ENCODE measurements at places on chromosomes 13 and 19.
A peak's percentile ranks its signal among the peaks of the same experiment; 100 is the strongest.

DNA sequence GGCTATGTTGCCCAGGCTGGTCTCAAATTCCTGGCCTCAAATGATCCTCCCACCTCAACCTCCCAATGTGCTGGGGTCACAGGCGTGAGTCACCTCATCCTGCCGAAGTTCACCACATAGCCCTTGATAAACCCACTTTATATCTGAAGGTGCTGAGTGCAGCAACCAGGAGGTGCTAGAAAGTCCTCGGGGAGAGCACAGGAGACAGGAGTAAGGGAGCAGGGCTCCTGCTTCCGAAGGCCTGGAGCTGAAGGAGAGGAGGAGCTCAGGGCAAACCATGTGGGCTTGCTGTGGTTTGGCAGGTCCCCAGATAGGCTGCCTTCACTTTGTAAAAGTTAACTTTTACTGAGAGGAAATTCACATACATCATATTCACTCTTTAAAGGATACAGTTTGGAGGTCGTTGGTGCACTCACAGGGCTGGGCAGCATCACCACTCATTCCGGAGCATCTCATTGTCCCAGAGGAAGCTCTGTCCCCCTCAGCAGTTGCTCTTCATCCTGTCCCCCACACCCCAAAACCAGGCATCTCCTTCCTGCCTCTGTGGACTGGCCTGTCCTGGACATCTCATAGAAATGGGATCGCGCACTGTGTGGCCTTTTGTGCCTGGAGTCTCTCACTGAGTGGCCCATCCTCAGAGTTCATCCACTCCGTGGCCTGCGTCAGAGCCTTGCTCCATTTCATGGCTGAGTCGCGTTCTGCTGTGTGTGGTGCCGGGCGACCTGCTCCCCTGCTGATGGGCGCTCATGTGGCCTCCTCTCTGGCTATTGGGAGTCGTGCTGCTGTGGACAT lies 49.5 kb downstream of the KDM4B start:
- no peak for DNase-seq

- peak; percentile 25 for DNase-seq
These were observed 4.5 kb downstream of the ATP4B start for GRCh38 chr13:113653264-113654174.

- peak; percentile 56 for DNase-seq
These were observed 5.9 kb downstream of the PRR36 start for GRCh38 chr19:7868326-7868670.

DNA sequence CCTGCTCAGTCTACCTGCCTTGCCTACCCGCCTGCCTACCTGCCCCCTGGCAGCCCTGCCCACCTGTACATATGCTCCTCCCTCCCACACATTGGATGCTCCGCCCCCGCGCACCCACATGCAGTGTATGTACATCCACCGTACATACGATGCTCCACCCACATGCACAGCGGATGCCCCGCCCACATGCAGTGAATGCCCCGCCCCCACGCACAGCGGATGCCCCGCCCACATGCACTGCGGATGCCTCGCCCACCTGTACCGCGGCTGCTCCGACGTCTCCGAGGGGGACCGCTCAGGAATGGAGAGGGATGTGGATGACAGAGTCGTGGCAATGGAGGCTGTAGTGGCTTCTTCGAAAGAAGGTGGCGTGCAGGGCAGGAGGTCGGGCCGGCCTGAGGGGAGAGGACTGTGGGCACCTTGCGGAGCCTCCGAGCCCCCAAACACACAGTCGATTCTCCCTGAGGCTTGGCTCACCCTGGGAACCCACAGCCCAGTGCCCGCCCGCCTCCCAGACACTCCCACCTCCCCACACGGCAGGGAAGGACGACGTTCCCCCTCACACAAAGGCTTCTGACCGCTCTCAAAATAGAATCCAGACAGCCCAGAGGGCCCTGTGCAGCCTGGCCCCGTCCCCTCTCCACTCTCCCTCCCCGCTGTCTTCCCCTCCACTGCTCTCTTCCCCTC lies 16.5 kb upstream of the CACTIN start:
- no peak for DNase-seq

- no peak for DNase-seq
These were observed 72.8 kb downstream of the ATP7B start for GRCh38 chr13:51938454-51938853.

- no peak for DNase-seq
These were observed 108.9 kb upstream of the STARD13 start for GRCh38 chr13:33394294-33394932.

- DNase-seq, result no peak
These were observed 1186.1 kb downstream of the SLITRK5 start for GRCh38 chr13:88857256-88857655.

DNA sequence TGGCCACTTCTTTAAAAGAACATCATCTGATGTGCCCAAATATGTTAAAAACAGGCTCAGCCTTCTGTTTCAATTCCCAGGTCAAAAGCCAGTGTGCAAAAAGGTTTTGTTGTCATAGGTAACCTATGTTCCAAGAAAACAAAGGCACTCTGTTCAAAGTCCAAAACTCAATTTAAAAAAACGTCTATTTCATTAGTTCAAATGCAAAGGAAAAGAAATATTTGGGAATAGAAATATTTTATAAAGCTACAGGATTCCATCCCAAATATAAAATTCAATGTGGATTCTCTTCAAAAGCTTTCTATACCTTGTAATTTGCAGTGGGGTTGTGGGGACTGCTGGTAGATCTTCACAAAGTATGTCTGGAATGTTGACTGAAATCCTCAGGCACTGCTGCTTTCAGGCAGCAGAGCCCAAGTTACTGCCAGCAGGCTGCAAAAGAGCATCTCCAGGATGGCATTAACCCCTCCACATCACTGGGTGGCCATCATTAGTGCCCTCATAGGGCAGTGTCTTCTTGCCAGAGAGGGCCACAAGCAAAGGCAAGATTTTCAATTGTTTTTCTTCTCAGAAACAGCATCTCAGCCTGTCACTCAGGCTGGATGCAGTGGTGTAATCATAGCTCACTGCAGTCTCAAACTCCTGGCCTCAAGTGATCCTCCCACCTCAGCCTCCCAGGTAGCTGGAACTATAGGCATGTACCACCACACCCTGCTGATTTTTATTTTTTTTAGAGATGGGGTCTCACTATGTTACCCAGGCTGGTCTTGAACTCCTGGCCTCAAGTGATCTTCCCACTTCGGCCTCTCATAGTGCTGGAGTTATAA lies 22.8 kb upstream of the STK24 start:
- DNase-seq, result no peak

DNA sequence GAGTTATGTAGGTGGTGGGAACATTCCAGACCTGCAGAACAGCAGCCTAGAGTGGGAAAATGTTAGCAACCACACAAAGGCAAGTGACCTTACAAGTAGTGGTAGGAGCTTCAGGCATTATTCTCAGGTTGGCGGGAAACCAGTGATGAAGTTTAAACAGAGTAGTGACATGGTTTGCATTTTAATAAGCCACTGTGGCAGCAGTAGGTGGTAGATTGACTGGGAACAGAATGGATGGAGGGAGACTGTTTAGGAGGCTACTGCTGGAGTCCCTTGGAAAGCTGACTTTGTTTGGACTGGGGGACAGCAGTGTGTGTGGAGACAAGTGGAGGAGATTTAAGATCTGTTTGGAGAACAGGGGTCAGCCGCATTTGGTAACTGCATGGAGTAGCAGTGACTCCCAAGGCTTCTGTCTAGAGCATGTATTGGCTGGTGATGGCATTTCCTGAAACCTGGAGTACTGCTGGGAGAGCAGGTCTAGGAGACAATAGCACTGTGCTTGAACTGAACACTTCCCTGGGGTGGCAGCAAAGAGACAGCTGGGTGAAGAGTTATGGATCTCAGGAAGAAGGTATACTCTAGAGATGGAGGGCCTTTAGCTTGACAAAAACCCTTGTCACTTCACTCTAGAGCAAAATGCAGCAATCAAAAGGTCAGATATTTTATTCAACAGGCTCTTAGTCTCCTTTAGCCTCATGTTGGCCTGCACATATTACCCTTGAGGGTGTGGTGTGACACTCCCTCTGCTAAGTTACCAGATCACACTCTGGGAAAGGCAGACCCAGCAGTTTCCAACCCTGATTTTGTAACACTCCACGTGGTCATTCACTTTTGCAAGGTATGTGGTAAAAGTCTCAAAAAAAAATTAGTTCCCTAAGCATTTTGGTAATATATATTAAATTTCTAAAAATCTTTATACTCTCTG lies 70.3 kb downstream of the DHRS12 start:
- DNase-seq, result no peak

- no peak for DNase-seq
These were observed 29.3 kb downstream of the FAM124A start for GRCh38 chr13:51251480-51251879.

GRCh38 chr19:43738780-43739211 lies 16.0 kb downstream of the SMG9 start:
- no peak for DNase-seq

GRCh38 chr19:48108997-48109782 lies 1.4 kb downstream of the PLA2G4C start:
- no peak for DNase-seq

- peak; percentile 67 for DNase-seq
These were observed 45.5 kb upstream of the C13orf46 start for GRCh38 chr13:114019367-114019766.

DNA sequence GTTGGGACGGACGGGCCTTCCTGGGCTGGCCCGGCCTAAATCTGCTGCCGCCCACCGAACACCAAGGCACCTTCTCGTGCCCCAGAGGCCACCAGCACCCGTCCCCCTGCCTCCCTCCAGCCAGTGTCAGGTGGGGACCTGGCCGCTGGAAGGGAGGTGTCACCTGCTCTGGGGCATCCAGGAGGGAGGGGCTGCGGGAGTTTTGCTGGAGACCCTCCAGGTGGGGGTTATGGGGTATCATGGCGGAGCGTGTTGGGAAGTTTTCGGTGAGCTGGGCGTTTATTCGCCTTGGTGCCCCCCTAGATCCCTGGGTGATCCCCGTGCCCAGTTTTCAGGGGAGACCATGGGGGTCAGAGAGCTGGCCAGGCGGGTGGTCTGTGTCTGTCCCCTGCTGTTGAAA lies 9.7 kb downstream of the CSNK1G2 start:
- DNase-seq, result no peak

GRCh38 chr19:37218592-37218935 lies 550 bp downstream of the ZNF383 start:
- DNase-seq, result no peak

DNA sequence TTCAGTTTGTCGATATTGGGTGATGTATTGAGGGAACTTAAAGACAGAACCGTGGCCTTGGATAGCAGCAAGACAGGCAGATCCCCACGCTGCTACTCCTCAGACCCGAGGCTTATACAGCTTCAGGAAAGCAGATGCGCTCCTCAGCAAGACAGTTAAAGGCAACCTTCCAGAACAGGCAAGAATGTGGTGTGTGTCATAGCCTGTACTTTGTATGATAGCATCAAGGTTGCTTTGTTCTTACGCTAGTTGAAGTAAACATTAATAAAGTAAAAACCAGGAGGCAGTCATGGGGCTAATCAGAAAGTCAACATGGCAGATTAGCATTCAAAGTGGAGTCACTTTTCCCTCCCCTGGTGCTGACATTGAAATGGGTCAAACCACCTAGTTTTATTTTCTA lies 473.2 kb downstream of the DCT start:
- DNase-seq, result no peak

DNA sequence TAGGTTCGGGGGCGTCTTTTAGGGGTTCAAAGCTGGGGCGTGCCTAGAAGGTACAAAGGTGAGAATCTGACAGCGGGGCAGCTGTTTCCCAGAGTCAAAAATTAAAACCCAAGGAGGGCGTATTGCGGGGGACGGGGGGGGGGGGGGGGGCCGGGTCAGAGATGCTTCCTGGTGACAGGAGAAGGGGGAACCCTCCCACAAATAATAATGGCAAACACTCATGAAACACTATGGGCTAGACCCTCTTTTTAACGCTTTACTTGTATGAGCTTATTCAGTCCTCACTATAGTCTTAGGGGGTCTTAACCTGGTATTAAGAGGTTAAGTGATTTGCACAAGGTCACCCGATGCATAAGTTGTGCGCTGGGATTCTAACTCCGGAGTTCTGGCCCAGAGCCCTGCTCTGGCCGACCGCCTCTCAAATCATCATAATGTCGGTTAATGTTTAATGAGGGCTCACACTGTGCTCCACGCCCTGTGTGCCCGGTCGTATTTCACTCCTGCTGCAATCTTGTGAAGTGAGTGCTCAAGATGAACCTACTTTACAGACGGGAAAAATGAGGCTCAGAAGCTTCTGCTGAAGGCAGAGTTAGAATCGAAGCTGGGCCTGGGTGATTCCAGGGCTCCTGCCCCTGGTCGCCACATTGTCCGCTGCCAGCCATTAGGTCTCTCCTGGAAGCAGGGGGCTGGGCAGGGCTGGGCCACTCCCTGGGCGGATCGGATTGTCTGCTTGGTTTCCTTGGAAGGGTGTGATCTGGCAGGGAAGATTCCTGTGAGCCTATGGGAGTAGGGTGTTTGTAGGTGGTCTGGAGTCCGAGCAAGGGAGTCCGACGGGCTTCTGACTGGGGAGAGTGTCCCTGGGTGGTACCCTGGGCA lies 964 bp downstream of the PAK4 start:
- DNase-seq, result no peak

DNA sequence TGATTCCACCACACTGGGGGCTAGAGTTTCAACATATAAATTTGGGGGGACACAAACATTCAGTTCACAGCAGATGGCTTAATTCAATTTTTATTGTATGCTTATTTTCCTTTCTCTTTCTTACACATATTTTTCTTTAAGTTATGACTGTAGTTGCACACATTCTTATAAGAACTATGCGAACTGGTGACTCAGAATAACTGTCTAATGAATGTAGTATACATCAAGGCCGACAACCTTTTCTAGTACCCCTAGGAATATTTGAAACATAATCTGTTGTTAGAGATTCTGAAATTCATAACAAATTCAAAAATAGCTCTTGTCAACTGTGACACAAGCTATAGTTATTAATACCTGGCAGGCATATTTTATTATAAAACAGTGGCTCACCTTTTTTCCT lies 695.6 kb downstream of the PCDH9 start:
- DNase-seq, result no peak

GRCh38 chr19:56637976-56638555 lies 4.9 kb upstream of the SMIM17 start:
- no peak for DNase-seq

- DNase-seq, result no peak
These were observed 4.3 kb downstream of the DOT1L start for GRCh38 chr19:2167896-2168618.

DNA sequence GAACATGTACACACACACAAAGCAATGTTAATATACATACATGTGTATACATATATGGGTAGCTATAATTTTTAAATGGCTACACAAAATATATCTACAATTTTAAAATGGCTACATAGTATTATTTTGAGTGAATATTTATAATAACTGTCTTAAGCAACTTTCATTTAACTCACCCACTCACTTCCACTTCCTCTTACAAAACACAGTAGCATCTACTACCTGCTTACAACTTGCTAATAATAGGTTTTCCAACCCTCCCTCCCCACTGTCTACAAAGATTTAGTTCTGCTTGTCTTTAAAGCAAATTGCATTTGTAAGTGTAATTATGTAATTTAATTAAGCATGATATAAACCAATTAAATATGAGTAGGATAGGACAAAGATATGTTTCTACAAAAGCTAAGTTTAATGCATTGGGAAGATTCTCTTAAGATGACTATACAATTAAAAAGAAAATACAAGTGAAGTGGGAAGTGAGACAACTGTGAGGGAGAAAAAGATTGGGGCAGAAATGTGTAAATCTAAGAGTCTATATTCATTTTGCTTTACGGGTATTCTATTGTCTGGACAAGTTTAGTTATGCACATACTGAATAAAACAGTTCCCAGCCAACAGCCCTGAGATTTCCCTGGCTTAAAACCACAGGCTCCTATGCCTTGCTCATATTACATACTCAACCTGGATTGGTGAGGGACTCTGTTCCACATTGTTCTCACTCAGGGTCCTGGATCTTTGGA lies 583.1 kb downstream of the EFNB2 start:
- no peak for DNase-seq

- no peak for DNase-seq
These were observed 10.8 kb downstream of the UBXN6 start for GRCh38 chr19:4446704-4447200.
